ENCODE measurements at places on chromosomes 4 and X. TPM values are rescaled to one million over a fixed set of nuclear protein-coding genes. Genes with fewer than 3 reads are reported as not detected.

The FABP2 gene
- total RNA-seq: not detected

The NDNF gene
- total RNA-seq: under 0.01 TPM

The ERVMER34-1 gene
- total RNA-seq: not detected

DNA sequence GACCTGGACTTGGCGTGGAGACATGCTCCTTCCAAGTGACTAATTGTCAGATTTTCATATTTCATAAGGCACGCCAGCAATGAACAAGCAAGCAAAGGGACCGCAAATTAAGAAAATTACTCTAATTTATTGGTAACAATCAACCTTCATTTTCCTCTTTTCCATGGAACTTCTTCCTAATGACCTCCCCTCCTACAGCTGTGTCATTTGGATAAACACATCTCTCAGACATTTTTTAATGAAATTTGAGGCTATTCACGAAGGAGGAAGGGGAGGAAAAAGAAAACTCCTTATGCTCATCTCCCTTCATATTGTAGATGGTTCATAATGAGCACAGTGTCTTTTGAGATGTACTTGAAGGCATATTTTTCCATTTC, 38.6 kb upstream of the TLR3 start:
- H3K27ac ChIP-seq: no peak overlapping the region
- DNase-seq: no peak
- H3K27me3 ChIP-seq: peaks cover 20% of the 10 kb centered on the region
- no peaks in the 10 kb centered on the region for H3K36me3 ChIP-seq
- no peak overlapping the region for H3K4me3 ChIP-seq
- no peaks in the 10 kb centered on the region for H3K4me1 ChIP-seq

- peaks cover 18% of the 10 kb centered on the region for H3K27me3 ChIP-seq
- H3K4me1 ChIP-seq: no peaks in the 10 kb centered on the region
- no peak overlapping the region for H3K4me3 ChIP-seq
- no peak for DNase-seq
- no peaks in the 10 kb centered on the region for H3K36me3 ChIP-seq
Measured at GRCh38 chrX:68727696-68728095, 80.2 kb downstream of the STARD8 start.

The CENPVL2 gene
- not detected for total RNA-seq

Measured in IMR-90 (cell line).